Neural cell (in vitro differentiated cells): ENCODE measurements at places on chromosomes 12 and 14. TPM values are rescaled to one million over a fixed set of nuclear protein-coding genes. Genes with fewer than 3 reads are reported as not detected.

The RPS6KL1 gene
- polyA plus RNA-seq = 147 and 187 TPM in 2 replicates

The CLEC6A gene
- polyA plus RNA-seq = not detected in 2 replicates

The MYRFL gene
- not detected in 2 replicates for polyA plus RNA-seq

The KRT71 gene
- polyA plus RNA-seq = not detected in 2 replicates

The KRT79 gene
- polyA plus RNA-seq = not detected in 2 replicates

The ACOT6 gene
- not detected in 2 replicates for polyA plus RNA-seq

The GALNT16 gene
- 23.8 and 25.2 TPM in 2 replicates for polyA plus RNA-seq

The SLC39A5 gene
- 0.33 TPM in 1 of 2 replicates, not detected in the other for polyA plus RNA-seq

The ATP2B1 gene
- 117 and 139 TPM in 2 replicates for polyA plus RNA-seq

The INSM2 gene
- 0.98 and 2.4 TPM in 2 replicates for polyA plus RNA-seq
